ENCODE measurements at places on chromosomes 6 and 20.

DNA sequence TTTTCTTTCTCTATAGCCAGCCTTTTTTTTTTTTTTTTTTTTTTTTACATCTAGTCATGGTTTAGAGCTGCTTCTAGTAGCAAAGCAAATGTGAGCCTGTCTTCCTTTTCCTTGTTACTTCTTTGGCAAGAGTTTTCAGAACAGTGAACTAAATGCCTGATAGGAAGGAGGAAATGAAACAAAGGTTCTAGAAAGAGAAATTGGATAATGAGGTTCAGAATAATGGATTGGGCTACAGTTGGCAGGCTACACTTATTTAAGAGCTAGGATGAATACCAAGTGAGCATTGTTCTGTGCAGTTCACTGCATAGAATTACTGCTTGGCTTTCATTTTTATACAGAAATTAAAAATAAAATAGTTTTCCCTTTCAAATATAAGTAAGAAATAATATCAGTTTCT lies 78.6 kb downstream of the HIVEP1 start:
- no peak for DNase-seq

GRCh38 chr6:7170117-7170732 lies 62.5 kb downstream of the RREB1 start:
- DNase-seq, result peak; percentile 9

GRCh38 chr6:42690151-42690702 lies 32.2 kb downstream of the PRPH2 start:
- DNase-seq, result no peak

DNA sequence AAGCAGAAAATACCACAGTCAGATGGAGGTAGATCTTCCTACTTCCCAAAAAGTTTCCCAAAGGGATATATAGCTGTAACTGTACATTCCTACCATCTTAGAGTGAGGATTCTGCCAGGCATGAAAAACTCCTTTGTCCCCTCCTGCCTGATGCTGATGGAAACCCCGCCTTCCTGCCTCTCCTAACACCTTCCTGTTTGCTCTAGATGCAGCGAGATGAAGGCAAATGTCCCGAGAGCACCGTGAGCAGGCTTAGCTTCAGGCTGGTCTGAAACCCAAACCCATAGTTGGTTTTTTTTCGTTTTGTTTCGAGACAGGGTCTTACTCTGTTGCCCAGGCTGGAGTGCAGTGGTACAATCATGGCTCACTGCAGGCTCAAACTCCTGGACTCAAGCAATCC lies 55.6 kb downstream of the MYB start:
- DNase-seq, result no peak

GRCh38 chr6:84763886-84764331 lies 489 bp downstream of the TBX18 start:
- DNase-seq, result no peak

DNA sequence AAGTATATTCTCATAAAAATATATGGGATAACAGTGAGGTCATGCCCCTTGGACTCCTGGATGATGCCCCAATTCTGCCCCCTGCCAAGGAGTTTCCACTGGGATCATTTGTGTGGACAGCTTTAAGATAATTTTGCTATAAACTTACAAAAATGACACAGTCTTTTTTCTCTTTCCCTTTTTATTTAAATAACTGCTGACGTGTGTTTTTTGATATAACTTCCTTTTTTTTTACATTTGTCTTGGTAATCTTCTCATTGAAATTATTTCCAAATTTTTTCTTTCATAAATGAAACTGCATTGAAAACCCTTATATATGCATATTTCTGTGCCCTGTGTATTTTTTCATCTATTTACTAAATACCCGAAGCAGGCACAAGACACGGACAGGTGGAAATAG lies 31.3 kb downstream of the CST9L start:
- DNase-seq, result no peak

DNA sequence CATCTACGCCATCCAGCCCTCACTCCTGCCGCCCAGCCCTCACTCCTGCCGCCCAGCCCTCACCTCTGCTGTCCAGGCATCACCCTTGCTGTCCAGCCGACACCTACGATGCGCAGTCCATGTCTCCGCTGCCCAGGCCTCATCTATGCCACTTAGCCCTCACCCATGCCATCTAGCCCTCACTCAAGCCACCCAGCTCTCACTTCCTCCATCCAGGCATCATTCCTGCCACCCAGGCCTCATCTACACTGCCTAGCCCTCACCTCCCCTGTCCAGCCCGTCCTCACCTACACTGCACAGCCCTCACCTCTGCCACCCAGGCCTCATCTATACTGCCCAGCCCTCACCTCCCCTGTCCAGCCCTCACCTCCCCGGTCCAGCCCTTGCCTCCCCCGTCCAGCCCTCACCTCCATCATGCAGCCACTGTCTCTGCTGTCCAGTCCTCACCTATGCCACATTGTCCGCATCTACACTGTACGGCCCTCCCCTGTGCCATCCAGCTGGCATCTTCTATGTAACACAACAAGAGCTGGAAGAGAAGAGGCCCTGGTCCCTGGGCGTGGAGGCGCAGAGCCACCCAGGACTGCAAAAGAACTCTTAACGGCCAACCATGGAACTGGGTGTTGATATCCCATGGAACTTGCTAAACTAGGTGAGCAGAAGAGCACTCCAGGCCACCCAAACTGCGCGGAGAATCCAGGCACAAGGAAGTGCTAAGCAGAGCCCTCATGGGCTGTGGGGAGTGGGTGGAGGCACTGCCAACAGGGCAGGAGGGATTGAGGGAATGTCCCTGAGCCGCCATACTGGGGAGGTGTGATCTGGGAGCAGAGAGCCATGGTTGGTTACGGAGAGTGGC lies 31.0 kb downstream of the RNASET2 start:
- no peak for DNase-seq

- DNase-seq, result no peak
Measured at GRCh38 chr6:151029970-151030369, 164.5 kb downstream of the MTHFD1L start.

DNA sequence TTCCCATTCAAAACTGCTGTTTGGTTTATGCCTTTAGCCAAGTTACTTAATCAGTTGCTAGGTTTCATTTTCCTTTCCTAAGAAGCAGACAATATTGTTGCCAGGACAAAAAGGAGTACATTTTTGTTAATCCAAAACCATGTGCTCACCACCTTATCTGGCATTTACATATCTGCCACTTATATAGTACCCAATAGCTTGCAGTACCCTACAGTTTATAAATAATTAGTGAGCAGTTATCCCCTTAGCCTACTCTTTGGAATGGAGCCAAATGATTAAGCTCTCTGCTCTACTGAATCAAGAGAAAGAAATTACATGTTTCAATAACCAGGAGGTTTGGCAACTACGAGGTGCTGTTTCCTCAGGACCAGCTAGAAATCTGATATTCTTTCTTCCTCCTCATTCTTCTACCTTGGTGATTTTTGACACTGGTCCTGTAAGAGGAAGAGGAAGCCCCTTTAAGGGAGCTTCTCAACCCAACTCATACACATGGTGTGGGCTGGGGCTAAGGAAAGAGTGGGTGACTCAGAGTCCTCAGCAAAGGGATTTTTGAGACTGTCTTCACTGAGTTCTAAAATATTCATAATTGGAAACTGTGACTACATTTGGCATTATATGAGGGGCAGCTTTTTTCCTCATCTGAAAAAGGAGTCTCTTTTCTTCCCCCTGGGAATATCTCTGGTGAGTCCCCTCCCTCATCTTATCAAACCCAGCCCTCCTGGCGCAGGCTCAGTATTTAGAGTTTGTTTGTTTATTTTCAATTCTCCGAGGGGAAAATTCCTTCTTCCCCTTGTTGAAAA lies 1.5 kb downstream of the ZNFX1 start:
- DNase-seq, result peak; percentile 84

DNA sequence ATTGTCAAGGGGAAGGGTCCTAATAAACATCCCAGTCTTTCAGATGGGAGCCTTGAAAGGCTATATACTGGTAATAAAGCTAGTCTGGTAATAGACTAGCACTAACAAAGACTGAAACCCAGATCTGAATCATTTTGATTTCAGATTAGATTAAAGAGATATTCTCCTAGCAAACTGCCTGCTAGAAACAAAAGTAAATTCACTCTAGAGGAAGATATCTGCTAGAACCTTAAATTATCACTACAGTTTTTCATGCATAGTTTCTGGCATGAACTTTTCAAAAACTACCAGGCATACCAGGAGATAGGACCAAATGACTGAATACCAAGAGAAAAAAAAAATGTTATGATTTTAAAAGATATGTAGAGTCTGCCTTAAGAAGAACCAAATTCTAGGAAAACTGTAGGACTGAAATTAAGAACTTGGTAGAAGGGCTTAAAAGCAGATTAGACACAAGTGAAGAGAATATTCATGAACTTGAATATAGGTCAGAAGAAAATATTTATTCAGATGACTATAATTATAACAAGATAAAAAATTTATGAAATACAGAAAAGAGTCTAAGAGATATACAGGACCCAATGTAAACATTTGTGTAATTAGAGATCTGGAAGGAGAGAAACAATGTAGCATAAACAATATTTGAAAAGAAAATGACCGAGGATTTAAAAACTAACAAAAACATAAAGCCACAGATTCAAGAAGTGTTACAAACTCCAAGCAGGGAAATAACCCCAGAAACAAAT lies 141.6 kb downstream of the FOXO3 start:
- DNase-seq, result no peak

DNA sequence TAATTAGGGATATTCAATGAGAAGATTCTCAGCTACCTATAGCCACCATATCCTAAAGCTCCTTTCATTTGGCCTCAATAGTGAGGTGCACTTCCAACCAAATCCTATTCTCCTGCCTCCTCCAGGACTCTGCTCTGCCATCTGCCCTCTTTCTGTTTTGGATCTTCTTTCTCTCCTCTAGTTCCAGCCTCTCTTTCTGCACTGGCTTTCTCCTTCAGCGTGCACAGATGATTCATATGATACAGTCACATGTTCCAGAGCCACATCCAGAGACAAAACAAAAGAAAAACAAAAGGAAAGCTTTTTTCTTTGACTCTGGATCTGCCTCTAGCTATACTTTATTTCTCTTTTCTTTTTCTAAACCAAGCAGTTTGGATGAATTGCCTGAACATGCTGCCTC lies 531.9 kb upstream of the MAN1A1 start:
- DNase-seq, result no peak

- no peak for DNase-seq
Measured at GRCh38 chr20:22687676-22688349, 103.4 kb upstream of the FOXA2 start.

All from NB4 (cell line).